Left renal pelvis (tissue), 4 donors: ENCODE measurements at places on chromosomes 16 and 17.

DNA sequence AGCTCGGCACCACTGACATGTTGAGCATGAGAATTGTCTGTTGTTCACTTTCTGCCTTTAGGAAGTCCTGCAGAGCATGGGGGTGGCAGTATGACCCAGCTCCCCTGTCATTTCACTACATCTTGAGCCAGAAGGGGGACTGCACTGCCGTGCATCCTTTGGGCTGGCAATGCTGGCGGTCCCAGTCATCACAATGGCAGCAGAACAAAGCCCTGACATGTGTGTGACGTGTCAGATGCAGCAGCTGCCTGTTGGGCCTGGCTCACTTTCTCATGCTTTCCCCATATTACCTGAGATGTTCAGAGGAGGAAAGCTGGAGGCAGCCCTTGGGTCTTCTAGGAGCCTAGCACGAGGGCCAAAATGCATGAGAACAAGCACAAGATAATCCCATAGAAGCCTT lies 6.3 kb upstream of the ABAT start:
- no peak for DNase-seq

DNA sequence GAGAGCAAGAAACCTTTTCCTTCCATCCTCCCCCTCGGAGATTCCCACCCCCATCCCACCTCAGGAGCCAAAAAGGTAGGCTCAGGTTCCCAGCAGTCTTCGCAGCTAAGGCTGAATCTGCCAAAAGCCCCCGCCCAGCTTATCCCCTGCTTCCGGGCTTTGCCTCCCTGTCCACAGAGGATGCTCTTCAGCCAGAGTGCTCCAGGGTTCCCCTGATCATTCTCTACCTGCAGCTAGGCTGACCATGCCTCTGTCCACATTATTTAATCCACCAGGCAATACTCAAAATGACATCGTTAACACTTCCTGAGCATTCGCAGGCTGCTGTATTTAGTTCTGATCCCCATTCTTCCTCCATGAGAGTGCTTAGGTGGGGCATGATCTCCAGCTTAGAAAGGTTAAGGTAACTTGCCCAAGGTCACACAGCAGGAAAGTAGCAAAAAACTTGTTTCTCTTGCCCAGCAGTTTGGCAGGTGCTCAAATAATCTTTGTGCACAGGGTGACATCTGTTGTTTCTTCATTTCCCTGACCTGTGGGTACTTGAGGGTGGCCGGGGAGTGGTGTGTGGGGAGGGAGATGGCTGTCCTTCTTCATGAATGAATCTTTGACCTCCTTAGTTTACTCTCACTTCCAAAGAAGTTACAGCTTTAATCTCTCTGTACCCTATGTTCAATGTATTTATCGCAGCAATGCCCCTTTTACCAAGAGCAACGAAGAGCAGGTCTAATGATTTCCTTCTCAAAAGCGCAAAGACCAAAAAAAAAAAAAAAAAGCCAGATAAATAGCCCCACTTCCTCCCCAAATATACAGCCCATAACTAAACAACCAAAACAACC lies 848 bp upstream of the TBKBP1 start:
- no peak for DNase-seq

- DNase-seq: no peak
Observed at GRCh38 chr16:14302399-14303181, 231.5 kb downstream of the MRTFB start.

- DNase-seq: peak; percentile 54
Observed at GRCh38 chr17:15262291-15263205, 2.6 kb downstream of the PMP22 start.

- no peak for DNase-seq
Observed at GRCh38 chr16:29700253-29700987, 21.4 kb downstream of the QPRT start.

- no peak for DNase-seq
Observed at GRCh38 chr17:21525464-21526130, 149.4 kb downstream of the KCNJ12 start.

DNA sequence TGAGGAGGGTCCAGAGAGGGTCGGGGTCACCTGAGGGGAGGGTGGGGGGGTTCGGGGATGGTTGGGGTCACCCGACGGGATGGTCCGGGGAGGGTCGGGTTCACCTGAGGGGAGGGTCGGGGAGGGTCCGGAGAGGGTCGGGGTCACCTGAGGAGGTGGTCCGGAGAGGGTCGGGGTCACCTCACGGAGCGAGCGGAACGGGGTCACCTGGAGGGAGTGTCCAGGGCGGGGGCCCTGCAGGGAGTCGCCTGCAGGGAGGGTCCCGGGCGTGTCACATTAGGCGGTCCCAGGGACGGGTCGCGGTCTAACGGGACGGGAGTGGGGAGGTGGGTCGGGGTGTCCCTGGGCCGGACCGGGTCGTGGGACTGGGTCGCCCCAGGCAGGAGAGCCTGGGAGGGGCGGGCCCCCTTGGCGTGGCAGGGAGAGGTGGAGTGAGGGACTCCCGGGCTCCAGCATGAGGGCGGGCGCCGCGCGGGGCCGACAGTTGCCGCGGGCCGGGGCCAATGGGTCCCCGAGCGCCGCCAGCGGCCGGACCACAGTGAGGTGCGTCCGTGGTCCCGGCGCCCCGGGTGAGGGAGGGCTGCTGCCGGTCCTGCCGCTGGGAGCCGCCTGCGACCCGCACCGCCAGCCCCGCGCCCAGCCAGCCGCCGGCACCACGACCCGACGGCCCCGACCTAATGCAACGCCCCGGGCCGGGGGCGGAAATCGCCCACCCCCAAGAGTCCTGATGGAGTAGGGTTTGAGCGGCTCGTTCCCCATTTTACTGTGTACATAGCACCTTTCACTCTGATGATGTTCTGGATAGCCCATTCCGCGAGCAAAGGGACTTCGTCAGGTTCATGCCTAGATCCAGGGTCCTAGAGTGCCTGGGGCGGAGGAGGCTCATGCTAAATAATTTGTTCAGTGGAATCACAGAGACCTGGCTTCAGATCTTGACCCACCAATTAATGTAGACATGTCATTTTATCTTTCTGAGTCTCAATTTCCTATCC lies 1.2 kb upstream of the ABCA3 start:
- no peak for DNase-seq

GRCh38 chr17:27471321-27472269 lies 15.3 kb downstream of the KSR1 start:
- DNase-seq: no peak

- DNase-seq: no peak
Observed at GRCh38 chr16:75086281-75086680, 30.3 kb downstream of the LDHD start.

DNA sequence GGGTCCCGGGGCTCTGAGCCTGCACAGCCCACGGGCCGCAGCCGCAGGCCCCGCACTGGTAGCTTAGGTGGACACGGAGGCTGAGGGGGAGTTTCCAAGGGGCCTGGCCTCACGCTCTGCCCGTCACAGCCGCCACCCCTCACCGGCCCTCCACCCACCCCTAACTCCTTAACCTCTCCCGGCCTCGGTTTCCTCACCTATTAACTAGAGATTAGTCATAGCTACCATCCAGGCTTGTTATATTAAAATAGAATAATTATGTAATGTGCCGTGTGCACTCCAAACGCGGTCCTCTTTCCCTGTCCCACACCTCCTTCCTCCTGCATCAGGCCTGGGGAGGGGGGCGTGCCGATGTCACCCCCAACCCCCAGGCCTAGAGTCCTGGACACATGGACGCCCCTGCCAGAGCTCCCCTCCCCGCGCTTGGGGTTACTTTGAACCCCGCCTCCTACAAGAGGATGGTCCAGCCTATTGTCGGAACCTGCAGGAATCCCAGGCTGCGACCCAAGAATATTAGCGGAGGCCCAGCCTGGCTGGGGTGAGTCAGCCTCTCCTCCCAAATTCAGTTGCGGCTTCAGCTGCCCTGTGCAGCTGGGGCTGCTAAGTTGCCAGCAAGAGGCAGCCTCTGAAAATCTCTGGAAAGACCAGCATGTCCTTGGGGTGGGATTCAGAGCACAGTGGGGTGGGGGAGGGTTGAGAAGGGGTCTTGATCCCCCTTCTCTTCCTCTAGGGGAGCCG lies 17.3 kb downstream of the SOCS3 start:
- no peak for DNase-seq

- peak; percentile 85 for DNase-seq
Observed at GRCh38 chr17:40559954-40560591, 5.2 kb downstream of the CCR7 start.

GRCh38 chr17:41631025-41631897 lies 6.9 kb upstream of the KRT17 start:
- no peak for DNase-seq

DNA sequence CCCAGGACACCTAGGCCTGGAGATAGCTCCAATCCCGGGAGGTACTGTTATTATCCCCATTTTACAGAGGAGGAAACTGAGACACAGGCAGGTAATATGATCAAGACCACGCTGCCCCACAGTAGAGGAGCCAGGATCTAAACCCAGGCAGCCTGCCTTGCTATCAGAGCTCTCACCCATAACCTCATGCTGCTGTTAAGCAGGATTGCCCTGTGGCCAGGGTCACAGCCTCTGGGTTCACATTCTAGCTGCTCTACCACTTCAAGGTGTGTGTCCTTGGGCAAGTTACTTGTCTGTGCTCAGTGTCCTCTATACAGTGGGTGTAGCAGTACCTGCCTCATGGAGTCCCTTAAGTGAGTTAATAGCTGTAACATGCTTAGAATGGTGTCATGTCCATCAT lies 1015.3 kb downstream of the KCNJ18 start:
- DNase-seq: no peak

DNA sequence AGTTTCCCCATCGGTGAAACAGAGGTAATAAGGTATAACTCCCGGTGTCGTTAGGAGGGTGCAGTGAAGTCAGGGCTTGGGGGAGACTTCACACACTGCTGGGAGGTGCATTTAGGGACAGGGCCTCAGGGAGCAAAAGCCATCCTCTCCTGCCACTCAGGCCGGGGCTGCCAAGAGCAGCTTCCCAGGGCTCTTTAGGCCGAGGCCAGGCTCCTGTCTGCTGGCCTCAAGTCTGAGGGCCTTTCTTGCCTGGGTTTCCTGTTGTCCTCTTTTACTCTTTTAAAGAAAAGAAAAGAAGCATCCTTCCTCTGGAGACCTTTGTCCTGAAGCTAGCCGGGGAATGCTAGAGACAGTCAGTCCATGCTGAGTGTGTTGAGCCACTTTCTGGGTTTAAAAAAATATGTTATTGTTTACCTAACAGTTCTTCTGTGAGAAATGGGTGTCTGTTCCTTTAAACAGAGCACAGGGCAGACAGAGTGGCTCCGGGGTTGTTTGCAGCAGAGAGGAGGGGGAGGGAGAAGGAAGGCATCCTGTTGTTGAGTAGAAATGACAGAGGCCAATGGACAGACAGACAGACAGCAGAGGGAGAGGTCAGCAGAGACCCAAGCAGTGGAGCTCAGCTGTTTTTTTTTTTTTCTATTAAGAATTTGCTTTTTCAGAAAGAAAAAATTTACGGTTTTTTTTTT lies 79.1 kb downstream of the C17orf67 start:
- peak; percentile 22 for DNase-seq

- no peak for DNase-seq
Observed at GRCh38 chr16:31025339-31025738, 8.0 kb upstream of the STX4 start.

DNA sequence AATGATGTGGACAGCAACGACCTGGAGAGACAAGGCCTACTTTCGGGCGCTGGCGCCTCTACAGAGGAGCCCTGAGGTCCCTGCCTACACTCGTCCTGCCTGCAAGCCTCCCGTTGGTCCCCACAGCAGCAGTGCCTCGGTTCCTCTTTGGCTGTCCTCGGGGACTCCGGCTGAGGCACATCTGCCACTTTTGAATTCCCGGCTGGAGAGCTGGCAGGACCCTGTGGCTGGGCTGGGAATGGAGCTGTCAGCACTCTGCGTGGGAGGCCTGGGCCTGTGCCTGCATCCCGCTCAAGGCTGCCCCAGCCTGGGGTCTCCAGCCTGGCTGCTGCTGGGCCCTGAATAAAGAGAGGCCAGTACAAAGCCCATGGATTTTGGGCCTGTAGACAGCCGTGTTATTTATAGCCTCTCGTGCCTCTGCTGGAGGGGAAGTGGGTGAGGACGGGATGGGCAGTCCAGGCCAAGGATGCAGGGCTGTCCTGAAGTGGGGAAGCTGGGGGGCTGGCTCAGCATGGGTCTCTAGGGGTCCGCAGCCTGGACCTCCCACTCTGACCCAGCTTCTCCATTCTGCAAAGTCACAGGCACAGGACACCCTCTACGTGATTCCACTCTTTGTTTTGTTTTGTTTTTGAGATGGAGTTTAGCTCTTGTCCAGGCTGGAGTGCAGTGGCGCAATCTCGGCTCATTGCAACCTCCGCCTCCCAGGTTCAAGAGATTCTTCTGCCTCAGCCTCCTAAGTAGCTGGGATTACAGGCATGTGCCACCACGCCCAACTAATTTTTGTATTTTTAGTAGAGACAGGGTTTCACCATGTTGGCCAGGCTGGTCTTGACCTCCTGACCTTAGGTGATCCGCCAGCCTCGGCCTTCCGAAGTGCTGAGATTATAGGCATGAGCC lies 10.6 kb upstream of the SPNS2 start:
- DNase-seq: no peak

- DNase-seq: peak; percentile 77
Observed at GRCh38 chr16:29943846-29944799, 17.8 kb upstream of the TMEM219 start.

GRCh38 chr17:77442976-77443747 lies 302.4 kb downstream of the SEC14L1 start:
- no peak for DNase-seq

DNA sequence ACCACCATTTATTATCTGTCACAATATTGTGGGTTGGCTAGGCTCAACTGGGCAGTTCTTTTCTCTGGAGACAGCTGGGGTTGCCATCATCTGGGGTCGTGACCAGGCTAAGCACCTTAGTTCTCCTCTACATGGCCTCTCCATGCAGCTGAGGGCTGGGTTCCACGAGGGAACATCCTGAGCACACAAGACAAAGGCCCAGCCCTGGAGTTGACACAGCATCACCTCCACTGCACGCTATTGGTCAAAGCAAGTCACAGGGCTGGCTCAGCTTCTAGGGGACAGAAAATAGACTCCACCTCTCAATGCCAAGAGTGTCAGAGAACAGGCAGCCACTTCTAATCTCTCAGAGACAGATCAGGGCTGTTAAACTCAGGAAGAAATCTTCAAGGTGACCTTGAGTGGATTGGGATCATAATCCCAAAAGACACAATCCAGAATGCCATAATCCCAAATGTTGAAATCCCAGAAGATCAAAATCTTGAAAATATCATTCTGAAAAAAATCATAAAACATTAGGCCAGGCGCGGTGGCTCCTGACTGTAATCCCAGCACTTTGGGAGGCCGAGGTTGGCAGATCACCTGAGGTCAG lies 13.0 kb upstream of the USP10 start:
- no peak for DNase-seq

GRCh38 chr17:81328978-81329926 lies 34.1 kb upstream of the SLC38A10 start:
- no peak for DNase-seq

GRCh38 chr17:8837563-8838075 lies 29.9 kb downstream of the PIK3R6 start:
- no peak for DNase-seq

DNA sequence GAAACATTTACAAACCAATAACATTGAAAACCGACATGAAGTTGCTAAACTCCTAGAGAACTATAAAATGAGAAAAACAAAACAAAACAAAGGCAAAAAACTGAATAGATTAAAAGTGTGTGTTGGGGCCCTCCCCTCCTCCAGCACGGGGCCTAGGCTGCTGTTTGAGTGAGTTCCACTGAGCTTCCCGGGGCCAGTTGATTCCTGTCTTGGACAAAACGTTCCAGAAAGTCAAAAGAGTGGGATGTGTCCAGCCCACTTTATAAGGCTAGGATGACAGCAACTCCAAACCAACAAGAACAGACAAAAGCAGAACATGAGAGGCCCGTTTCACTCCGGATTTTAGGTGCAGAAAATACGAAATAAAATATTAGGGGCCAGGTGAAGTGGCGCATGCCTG lies 11.6 kb upstream of the CSNK1D start:
- no peak for DNase-seq

- DNase-seq: no peak
Observed at GRCh38 chr16:15948532-15949209, 745 bp upstream of the ABCC1 start.

- DNase-seq: no peak
Observed at GRCh38 chr17:73324160-73324475, 12.3 kb upstream of the CDC42EP4 start.
